ENCODE measurements at places on chromosomes 2 and 18.

DNA sequence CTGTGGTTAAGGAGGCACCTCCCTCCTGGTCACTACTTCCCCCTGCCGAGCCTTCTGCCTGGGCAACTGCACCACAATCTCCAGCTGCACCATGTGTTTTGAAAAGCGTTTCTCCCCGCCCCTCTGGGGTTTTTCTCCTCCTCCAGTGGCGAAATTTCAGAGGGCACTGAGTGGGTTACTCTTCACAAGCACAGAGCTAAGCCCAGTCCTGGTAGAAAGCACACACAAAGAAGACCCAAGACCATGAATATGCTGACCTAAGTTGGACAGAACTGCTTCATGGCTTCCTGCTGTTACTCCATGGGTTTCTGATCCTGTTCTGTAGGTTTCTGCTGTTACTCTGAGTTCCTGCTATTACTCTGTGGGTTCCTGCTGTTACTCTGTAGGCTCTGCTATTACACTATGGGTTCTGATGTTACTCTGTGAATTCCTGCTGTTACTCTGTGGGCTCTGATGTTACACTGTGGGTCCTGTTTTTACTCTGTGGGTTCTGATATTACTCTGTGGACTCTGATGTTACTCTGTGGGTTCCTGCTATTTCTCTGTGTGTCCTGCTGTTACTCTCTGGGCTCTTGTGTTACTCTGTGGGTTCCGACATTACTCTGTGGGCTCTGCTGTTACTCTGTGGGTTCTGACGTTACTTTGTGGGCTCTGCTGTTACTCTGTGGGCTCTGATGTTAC lies 216.6 kb downstream of the RTP5 start:
- DNase-seq: peak; percentile 63

DNA sequence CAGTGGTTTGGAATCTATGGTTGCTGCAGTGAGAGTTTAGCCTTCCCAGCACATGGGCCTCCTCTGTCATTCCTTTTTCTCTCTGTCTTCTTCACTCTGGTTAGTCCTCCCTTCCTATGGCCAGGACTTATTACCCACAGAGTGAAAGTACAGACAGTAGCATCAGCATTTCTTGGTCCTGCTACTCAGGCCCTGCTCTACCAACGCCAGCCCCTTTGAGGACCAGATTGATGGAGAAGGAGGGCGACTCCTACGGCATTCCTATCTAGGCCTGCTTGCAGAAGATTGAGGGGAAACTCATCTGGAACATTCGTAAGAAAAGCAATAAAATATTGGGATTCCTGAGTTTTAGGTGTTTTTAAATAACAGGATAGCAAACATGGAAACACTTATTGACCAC lies 43.5 kb downstream of the BMP10 start:
- no peak for DNase-seq

- no peak for DNase-seq
Measured at GRCh38 chr2:209125291-209125690, 298.6 kb upstream of the MAP2 start.

- DNase-seq: no peak
Measured at GRCh38 chr2:38633895-38634294, 31.2 kb upstream of the HNRNPLL start.

GRCh38 chr2:54106631-54107454 lies 8.6 kb upstream of the ACYP2 start:
- no peak for DNase-seq

GRCh38 chr2:24855022-24855622 lies 61.9 kb downstream of the CENPO start:
- peak; percentile 30 for DNase-seq

- no peak for DNase-seq
Measured at GRCh38 chr2:152618193-152618564, 99.1 kb downstream of the PRPF40A start.

GRCh38 chr18:76678248-76678647 lies 144.1 kb upstream of the ZNF236 start:
- no peak for DNase-seq

GRCh38 chr2:39202639-39203369 lies 41.0 kb downstream of the CDKL4 start:
- DNase-seq: no peak

DNA sequence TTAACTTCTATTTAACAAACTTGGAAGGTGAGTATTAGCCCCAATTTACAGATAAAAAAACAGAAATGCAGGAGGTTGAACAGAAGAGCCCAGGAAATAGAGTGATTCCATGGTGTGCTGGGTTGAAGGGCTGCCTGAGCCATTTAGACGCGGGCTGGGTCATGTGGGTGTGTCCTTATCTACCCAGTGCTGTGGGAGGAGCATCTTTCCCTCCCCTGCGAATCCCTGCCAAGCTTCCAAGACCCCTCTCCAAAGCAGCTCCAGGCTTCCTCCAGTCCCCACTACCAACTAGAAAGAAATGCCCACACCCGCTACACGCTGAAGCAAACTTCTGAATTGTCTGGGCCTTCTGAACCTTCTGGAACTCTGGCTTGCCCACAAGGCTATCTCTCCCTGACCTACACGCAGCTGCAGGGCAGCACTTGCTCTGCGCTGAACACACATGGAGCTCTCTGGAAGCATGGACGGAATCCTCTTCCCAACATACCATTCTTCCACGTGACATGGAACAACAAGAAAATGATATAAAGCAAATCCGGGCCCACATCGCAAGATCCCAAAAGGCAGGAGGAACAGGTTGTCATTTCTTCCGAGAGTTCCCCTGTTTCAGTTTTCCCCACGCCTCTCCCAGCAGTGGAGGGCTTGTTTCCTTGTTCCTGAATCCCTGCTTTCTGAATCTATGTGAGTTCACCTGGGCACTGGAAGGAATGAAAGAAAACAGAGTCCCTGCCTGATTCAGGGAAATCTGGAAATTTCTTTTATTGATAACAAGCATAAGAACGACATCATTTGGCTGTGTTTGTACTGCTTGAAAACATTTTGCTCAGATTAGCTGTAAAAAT lies 562.7 kb upstream of the ID2 start:
- DNase-seq: no peak

DNA sequence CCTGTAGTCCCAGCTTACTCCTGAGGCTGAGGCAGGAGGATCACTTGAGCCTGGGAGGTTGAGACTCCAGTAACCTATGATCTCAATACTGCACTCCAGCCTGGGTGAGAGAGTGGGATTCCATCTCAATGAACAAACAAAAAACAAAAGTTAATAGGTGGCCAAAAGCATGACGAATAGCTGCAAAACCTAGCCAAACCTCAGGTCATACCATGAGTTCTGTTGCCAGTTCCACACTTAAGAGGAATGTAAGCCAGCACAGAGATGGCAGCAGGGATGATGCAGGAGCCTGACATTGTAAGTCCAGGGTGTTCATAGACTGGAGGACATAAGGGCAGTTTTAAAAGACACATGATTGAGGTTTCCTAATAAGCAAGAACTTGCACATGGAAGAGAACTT lies 55.3 kb upstream of the RMDN2 start:
- no peak for DNase-seq

DNA sequence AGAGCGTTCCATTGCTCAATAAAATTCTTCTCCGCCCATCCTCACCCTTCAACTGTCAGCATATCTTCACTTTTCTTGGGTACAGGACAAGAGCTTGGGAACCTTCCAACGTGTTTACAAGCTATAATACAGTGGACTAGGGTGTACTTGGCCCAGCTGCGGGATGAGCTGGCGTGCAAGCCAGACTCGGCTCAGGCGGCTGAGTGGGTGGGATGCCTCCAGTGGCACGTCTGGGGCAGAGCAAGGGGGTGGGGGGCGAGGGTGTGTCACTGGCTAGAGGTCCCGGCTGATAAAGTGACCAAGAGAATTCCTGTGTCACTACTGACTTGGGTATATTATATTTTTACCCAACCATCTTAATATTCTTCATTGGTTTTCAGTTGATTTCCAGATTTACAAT lies 179.7 kb downstream of the EVA1A start:
- DNase-seq: no peak

DNA sequence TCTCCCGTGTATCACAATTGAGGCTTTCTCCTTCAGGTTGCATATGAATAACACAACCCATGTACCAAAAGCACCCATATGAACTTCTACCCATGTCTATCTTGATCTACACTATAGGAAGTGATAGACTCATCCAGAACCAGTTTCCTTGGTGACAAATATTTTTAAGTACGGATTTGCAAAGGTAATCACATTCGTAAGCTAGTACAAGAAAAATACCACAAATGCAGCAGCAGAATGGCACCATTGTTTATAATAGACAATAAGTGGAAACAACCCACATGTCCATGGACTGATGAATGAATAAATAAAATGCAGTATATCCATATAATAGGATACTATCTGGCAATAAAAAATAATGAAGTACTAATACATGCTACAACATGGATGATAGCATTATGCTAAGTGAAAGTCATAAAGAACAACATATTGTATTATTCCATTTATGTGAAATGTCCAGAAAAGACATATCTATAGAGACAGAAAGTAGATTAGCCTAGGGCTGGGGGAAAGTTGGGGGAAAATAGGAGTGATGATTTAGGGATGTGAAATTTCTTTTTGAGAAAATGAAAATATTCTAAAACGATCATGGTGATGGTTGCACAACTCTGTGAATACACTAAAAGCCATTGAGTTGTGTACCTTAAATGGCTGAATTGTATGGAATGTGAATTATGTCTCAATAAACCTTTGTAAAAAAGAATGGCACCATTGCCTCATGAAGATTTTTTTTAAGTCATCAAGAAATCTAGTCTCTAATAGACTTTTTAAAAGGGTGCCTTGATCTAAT lies 3.4 kb upstream of the CCDC88A start:
- DNase-seq: no peak

DNA sequence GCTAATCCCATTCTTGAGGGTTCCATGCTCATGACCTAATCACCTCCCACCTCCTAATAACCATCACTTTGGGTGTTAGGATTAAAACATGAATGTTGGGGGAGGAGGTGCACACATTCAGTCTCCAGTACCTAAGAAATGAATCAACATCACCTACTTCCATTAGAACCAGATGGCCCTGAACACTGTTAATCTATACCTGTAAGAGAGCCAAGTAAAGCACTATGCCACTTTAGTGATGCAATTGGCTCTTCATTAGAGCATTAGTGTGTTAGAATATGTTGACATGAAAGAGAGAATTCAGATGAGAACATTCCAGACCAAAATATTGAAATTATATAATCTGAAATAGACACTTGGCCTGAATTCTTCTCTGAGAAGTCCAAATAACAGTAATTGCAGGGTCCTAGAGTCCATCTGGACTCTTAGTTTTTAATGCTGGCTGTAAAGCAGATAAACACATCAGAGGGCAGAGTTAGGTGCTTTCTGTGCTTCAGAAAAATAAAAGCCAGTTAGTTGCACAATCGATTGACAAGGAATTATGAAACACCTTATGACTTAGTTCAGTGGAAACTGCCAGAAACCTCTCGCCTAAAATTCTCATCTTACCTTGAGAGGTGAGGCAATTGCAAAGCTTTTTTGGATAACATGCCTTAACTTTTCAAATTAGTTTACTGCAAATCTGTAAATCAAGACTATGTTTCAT lies 923.7 kb downstream of the SLC4A3 start:
- DNase-seq: no peak

DNA sequence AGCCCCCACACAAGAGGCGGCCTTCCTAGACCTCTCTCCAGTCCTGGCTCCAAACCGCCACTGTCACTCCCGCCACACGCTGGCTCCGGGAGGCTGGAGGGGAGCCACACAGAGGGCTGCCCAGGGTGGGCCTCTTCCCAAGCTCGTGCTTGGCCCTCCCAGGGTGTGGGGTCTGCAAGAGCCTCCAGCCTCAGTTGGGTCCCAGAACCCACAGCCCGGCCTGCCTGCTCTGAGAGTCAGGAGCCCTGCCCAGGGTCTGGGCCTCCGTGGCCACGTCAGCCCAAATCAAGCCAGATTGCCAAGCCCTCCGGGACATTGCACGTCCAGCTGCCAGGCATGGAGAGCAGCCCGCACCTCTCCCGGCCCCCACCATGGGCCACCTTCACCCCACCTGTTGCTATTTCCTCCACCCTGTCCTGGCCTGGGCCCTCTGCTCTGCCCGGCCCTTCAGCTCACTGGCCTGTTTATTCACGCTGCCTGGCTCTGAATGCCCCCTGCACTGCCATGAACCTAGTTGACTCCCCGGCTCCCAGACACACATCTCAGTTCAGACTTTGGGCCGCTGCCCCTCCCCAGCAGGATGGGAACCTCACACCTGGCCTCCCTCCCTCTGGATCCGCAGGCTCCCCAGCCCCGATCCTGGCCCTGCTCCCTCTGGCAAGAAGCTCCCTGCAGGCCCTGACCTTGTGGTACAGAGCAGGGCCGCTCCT lies 61.0 kb downstream of the BIN1 start:
- no peak for DNase-seq

GRCh38 chr2:174631009-174631981 lies 33.7 kb upstream of the WIPF1 start:
- DNase-seq: no peak

- DNase-seq: peak; percentile 18
Measured at GRCh38 chr2:1730015-1730927, 14.0 kb downstream of the PXDN start.

DNA sequence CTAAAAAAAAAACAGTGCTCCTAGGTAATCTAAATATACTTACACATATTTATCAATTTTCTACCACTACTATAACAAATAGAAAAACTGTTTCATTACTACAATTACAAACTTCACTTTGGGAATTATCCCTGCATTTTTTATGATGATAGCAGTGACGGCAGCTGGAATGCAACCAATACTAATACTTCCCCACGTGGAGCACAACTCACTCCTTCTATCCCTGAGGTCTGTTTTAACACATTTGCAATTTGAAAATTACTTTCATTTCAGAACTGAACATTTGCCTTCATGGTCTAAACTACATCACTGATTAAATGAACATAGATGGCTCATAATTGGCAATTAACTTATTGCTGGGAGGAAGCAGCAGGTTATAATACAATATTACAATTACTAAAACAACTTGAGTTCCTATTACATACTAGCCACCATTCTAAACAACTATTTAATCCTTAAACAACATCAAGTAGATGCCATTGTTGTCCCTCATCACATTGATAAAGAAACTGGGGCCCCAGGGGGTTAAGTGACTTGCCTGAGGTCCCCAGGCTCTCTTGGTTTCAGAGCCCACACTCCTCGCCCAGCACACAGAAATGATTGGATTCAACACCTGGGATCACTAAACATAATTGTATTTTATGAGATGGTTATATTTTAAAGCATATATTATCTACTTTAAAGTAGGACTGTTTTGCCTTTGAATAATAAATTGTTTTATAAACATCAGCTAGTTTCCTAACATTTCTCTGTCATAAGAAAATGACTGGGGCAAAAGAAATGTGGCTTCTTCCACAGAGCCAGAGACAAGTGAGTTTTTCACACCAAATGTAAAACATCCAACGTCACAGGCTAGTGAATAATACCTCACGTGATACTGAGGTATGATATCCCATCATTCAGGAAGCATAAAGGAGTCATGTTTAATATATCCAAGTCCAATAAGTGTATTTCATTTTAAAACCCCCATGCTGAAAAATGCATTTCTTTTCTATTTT lies 6.2 kb downstream of the COLEC12 start:
- DNase-seq: no peak

DNA sequence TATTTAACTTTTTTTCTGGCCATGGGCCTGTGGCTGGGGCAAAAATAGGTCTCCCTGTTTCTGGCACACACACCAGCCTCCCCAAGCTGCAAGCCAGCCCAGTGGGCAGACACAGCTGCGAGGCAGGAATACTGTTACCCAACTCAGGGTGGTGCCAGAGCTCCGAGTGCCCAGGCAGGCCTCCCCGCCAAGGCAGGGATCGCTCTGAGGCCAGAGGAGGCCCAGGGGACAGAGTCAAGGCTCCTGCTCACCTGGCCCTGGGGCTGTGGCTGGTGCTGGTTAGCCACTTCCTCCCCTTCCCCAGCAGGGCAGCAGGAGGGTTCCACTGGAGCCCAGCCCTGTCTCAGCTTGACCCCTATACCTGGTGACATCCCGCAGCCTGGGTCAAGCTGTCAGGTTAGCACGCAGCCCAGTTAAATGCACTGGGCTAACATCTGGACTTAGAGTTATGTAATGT lies 67.1 kb upstream of the EPAS1 start:
- DNase-seq: peak; percentile 38
